Lung microvascular endothelial cell (primary cell): ENCODE measurements at places on chromosomes 1 and 21. TPM values are rescaled to one million over a fixed set of nuclear protein-coding genes. Genes with fewer than 3 reads are reported as not detected.
A peak's percentile ranks its signal among the peaks of the same experiment; 100 is the strongest.

ARMH1 gene
- under 0.01 TPM in 1 of 2 replicates, not detected in the other for total RNA-seq

- no peak for DNase-seq
Observed at GRCh38 chr1:8011923-8012858, 13.9 kb downstream of the ERRFI1 start.

SEC16B gene
- total RNA-seq, result 0.22 and 0.79 TPM in 2 replicates

DNA sequence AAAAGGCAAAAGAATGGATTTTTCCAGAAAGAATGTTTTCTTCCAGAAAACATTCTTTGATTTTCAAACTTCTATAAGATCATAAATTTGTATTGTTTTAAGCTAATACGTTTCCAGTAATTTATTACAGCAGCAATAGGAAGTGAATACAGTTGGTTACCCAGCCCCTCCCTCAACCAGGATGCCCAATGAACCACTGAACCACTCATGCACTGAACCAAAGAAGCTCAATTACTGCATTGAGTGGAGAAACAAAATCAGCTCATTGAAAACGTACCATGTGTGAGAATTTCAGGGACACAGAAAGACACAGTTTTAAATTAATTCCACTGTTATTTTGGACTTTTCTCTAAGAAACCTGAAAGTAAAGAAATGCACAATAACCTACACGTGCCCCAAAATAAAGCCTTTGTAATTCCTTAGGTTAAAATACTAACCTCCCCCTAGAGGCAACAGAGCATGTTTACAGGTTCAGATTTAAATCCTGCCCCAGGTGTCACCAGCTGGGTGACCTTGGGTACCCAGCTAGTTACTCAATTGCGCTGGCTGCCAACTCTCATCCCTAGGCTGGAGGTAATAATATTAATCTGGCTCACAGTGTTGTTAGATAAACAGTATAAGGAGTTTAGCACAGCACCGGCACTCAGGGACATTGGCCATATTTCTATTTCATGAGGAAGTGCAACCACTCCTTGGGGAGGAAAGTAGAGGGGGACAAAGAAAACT lies 111.7 kb downstream of the NMNAT2 start:
- peak; percentile 47 for DNase-seq

KAZN gene
- 0.22 and 0.60 TPM in 2 replicates for total RNA-seq

DNA sequence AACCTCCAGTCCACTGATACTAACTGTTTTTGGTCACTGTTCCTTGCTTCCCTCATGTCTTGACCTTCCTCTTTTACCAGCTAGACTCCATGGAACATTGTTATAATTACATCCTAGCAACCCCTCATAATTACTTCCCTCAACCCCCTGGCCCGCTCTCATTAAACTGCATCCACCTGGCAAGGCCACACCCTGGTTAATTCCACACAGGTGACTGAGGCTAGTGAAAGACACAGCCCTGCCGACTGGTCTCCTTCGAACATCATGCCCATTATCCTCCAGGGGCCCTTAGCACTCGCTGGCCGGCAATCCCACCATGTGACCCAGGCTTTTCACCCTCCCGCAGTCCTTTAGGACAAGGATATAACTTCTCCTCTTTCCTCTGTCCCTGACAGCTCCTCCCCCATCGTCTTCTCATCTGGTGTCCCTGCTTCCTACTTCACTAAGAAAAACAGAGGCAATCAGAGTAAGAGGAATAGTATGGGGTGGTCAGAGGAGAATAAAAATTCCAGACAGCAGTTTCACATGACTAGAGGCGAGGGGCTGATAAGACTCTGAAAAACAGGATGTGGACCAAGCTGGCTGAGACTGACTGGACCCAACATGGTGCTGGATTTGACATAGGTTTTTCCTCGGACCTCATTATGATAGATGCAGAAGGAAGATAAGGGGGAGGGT lies 8.8 kb upstream of the TENT5B start:
- DNase-seq, result no peak

DNA sequence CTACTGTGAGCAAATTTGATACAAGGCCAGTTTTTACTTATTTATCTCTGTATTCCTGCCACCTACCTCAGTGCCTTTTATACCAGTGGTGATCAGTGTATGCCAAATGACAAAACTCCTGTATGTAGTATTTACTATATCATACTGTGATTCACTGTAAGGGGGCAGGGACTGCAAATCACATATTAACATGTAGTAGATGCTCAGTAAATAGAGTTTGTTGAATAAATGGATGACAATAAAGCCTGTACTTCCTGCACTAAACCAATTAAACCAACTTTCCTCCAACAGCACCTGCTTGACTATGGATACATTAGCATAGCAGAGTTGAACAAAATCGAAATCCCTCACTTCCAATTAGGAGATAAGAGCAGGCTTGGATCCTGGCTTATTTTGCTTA lies 73.3 kb upstream of the C1orf87 start:
- no peak for DNase-seq

- no peak for DNase-seq
Observed at GRCh38 chr21:25887646-25888306, 153.0 kb downstream of the GABPA start.

GRCh38 chr21:36087362-36088138 lies 17.7 kb downstream of the CBR1 start:
- no peak for DNase-seq

ATP1A4 gene
- total RNA-seq, result not detected in 2 replicates

GRCh38 chr1:52663716-52664115 lies 30.7 kb downstream of the SHISAL2A start:
- no peak for DNase-seq

GUCA2A gene
- not detected in 2 replicates for total RNA-seq

GRCh38 chr1:23865543-23865930 lies 2.6 kb downstream of the FUCA1 start:
- no peak for DNase-seq

ECM1 gene
- total RNA-seq, result under 0.01 TPM in 2 replicates

DNA sequence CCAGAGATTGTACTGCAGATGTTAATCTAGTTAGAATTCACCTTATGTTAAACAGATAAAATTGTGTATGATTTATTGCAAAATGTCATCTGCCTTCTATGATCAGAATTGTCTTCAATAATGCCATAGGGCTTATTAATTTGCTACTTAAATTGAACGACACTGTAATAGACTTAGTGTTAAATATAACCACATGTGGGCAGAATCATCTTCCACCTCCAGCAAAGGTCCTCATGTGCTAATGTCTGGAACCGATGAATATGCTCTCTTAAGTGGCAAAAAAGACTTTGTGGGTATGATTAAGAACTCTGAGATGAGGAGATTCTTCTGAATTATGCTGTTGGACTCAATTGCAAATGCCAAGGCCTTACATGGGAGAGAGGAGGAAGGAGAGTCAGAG lies 4.3 kb downstream of the OR2T11 start:
- no peak for DNase-seq
